NCI-H2029 treated with DMSO at 0.1 percent for 48 hours (cell line): ENCODE measurements at places on chromosomes 4 and X.

GRCh38 chrX:125681507-125681906, 361.8 kb downstream of the TEX13C start:
- no peak for DNase-seq

DNA sequence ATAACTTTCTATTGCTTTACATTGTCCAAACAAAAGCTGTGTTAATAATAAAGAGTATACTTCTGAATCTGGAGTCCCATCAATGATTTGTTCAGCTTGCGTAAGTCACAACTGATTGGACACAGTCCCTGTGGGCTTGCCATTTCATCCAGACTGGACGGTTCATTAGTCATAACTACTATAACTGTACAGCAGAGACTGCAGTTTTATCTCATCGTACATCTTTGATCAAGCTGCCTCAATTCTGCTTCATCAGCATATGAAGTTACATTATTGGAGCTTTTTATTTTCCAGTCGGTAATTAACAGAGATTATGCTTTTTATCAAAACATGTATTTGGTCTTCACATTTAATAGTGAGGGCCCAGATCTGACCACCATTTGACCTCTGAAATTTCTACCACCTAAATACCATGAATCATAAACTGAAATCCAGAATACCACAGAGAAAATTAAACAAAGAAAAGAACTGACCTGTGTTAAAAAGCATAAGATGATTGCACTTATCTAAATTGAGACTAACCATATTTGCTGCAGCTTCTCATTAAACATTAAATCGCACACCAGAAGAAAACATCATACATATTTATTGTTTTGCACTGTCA, 12.5 kb upstream of the MAB21L2 start:
- no peak for DNase-seq

- DNase-seq = no peak
Measured at GRCh38 chr4:68984947-68985346, 33.3 kb upstream of the UGT2A3 start.

- peak; percentile 59 for DNase-seq
Measured at GRCh38 chr4:159146488-159146887, 43.6 kb downstream of the RAPGEF2 start.

GRCh38 chr4:170589597-170590191, 499.9 kb upstream of the AADAT start:
- DNase-seq = no peak

- no peak for DNase-seq
Measured at GRCh38 chr4:47530801-47531200, 45.7 kb downstream of the ATP10D start.

DNA sequence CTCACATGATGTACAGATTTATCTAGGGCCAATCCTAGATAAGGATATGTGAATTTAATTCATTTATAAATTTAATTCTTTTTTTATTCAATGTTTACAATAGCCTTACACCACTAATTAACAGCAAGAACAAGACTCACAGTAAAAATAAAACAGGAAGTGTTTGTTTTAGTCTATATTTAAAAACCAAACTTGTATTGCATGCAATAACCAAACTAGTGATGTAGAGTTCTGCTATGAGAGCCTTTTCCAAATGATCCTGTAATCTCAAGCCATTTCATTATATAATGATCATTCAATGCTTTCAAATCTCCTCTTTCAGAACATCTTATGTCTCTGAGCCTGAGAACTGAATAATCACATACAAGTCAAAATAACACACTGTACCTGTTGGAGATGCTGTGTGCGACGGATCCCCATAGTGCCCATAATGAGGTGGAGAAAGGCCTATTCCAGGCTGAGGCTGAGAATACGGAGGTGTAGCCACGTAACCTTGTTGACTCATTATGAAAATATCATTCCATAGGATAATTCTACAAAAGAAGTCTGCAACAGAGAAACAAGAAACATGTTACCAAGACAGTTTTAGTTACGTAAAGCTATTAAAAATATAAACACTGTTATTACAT, 2.6 kb downstream of the SEC24D start:
- DNase-seq = no peak
